Jurkat, Clone E6-1 (cell line): ENCODE measurements at places on chromosomes 11 and 22.

- DNase-seq, result no peak
These were observed 55.3 kb downstream of the EHF start for GRCh38 chr11:34676227-34676626.

- DNase-seq, result no peak
These were observed 63.3 kb downstream of the KCNQ1 start for GRCh38 chr11:2507945-2508749.

GRCh38 chr22:35349704-35350538, 31.0 kb upstream of the HMOX1 start:
- no peak for DNase-seq

GRCh38 chr22:37253126-37253660, 9.1 kb upstream of the RAC2 start:
- no peak for DNase-seq

DNA sequence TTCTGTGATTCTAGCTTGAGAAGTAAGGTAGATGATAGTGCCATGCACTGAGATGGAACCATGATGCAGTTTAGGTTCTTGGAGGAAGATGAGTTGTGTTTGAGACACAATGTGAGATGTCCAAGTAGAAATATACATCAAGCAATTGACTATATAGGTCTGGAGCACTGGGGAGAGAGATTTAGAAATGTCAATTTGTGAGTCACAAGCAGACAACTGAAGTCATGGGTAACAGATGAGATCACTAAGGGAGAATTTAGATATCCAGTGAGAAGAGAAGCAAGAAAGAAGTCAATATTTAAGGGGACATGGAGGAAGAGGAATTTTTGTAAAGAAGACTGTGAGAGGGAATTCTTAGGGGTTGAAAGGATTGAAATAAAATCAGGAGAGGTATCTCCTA, 65.1 kb upstream of the RRAS2 start:
- DNase-seq, result no peak
